Cortex of kidney (tissue), 1 donor: ENCODE measurements at places on chromosomes 16 and 17.

DNA sequence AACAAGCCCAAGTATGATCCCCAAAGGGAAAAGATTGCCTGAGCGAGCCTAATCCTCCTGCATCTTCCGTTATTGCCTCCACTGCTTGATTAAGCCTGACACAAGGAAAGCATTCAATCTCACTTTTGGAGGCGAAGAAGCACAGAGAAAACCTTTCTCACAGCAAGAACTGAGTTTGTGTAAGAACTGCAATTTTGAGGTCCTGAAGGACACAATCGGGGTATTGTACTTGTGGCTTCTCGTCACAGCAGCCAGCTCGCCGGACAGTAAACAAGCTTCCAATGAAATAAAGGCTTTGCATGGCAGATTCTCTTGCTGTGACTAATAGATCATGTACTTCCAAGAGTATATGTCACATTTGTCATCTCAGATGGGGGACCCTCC, 18.7 kb upstream of the FOXF1 start:
- DNase-seq: no peak

- DNase-seq: no peak
These were observed 390.4 kb downstream of the SHISA9 start for GRCh38 chr16:13291591-13292333.

GRCh38 chr17:50114849-50115357, 15.1 kb downstream of the SAMD14 start:
- DNase-seq: no peak

DNA sequence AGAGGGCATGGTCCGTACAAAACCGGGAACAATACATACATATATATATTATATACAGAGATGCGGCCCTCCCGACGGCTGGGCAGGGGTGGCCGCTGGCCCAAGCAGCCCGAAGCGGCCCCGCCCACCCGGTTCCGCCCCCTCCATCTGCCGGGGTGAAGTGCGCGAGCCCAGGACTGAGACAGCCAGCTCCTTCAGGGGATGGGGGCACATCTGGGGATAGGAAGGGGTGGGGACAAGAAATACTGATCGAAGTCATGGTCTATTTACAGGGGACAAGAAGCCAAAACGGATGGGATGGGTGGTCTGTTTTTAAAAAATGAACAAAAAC, 3.8 kb upstream of the SAMD14 start:
- DNase-seq: no peak
